Neural crest cell (in vitro differentiated cells): ENCODE measurements at places on chromosomes 12 and 14.

GRCh38 chr14:100683578-100683977, 43.1 kb upstream of the DLK1 start:
- no peak for DNase-seq

DNA sequence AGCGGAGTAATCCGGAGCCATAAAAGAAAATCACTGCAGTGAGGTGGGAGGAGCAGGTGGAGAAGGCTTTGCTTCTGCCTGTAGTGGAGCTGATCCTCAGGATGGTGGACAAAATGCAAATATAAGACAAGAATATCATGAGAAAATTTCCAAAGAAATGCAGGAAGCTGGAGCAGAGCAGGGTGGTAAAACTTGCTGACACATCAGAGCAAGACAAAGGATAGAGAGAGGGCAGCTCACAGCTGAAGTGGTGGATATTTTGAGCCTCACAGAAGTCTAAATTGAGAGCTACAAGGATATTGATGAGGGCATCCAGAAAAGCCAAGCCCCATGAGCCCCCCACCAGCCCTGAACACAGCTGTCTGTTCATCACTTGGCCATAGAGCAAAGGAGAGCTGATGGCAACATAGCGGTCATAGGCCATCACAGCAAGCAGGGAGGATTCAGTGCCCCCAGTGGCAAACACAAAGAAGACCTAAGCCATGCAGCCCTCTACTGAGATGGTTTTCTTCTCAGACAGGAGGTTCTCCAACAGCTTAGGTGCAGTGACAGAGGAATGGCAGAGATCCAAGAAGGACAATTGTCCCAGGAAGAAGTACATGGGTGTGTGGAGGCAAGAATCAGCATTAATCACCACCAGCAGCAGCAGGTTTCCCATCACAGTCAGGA, 30.0 kb upstream of the ANP32D start:
- DNase-seq, result no peak

- no peak for DNase-seq
Observed at GRCh38 chr14:68541178-68541896, 251.5 kb downstream of the ZFP36L1 start.

- DNase-seq, result no peak
Observed at GRCh38 chr12:131862994-131863710, 31.3 kb upstream of the ULK1 start.

DNA sequence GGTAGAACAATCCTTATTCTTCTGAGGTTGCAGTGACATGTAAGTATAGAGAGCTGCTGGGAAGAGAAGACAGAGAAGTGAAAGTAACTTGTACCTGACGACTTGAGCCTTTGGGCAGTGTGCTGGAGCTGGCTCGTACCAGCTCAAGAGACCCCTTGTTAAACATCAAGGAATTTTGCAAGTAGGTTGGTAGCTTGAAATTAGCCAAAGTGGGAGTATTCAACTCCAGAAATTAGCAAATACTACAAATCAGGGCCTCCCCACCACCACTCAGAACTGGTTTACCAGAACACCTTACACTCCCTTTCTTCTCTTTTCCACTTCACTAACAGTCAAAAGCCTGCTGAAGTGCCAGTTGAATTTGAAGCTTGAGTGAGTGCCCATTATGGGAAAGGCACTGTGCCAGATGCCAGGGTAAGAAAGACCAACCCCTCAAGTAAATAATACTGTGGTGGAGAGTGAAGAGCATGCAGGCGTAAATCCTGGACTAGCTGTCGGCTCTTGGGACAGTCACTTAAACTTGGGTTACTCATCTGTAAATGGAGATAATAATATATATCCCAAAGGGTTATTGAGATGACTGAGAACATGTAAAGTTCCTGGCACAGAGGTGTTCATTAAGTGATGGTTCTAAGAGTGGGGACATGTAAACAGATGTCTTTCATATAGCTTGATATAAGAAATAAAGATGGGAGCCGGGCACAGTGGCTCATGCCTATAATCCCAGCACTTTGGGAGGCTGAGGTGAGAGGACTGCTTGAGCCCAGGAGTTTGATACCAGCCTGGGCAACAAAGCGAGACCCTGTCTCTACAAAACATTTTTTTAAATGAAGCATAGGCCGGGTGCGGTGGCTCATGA, 27.0 kb upstream of the EID3 start:
- DNase-seq, result no peak
